Esophagus squamous epithelium (tissue), 5 donors: ENCODE measurements at places on chromosomes 4 and X. TPM values are rescaled to one million over a fixed set of nuclear protein-coding genes. Genes with fewer than 3 reads are reported as not detected.

DNA sequence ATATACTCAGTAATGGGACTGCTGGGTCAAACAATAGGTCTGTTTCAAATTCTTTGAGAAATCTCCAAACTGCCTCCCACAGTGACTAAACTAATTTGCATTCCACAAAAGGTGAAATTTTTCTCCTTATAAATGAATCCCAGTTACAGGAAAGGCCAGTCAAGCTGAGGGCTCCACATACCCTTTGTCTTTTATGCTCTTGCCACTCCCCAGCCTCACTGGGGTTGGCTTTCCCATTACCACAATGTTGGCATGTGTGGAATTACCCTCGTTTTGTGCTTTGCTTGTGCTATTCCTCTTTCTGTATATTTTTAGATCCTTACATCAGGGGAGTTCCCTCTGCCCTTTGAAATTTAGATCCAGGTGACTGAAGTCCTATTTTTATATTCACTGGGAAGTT lies 220.2 kb upstream of the LCORL start:
- no peak for DNase-seq

DNA sequence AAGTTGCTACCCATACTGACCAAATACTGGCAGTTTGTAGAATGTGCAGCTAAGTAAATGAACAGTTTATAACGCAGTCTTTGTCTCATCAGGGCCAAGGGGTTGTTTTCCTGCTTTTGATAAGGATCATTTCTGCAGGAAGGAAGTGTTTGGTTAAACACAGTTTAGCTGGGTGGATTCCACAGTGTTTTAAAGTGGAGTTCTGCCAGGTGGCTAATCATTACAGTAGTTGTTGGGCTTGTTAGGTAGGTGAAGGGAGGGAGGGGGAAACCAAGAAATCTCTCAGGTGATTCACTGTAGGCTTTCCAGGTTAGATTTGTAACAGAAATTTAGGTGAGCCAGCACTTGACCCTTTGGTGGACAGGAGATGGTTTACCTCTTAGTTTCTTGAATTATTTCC lies 58.1 kb downstream of the FNIP2 start:
- no peak for DNase-seq

GRCh38 chrX:33434256-33435092 lies 223.1 kb upstream of the DMD start:
- DNase-seq, result no peak

The CFAP47 gene
- not detected for total RNA-seq

GRCh38 chrX:30597216-30598012 lies 19.8 kb upstream of the TASL start:
- no peak for DNase-seq

DNA sequence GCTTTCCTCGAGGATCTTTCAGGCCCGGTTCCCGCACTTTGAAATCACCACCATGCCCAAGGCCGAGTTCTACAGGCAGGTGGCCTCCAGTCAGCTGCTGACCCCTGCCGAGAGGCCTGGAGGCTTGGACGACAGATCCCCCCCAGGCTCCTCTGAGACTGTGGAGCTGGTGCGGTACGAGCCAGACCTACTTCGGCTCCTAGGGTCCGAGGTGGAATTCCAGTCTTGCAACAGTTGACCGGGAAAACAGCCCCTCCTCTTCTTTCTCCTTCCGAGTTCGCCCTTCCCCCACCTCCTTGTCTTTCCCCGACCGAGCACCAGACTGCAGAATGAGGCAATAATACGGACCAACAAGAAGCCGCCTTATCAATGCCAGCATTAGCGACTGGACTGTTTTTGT lies 54.4 kb downstream of the ELF4 start:
- DNase-seq, result no peak

DNA sequence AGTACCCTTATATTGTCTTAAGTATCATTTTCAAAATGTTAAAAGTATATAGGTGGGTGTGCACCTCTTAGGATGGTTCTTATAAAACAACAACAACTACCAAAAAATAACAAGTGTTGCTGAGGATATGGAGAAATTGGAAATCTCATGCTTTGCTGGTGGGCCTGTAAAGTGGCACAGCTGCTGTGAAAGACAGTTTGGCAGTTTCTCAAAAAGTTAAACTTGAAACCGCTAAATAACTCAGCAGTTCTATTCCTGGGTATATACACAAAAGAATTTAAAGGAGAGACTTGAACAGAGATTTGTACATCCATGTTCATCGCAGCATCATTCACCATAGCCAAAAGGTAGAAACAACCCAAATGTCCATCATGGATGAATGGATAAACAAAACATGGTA lies 65.5 kb downstream of the HAND2 start:
- DNase-seq, result no peak

DNA sequence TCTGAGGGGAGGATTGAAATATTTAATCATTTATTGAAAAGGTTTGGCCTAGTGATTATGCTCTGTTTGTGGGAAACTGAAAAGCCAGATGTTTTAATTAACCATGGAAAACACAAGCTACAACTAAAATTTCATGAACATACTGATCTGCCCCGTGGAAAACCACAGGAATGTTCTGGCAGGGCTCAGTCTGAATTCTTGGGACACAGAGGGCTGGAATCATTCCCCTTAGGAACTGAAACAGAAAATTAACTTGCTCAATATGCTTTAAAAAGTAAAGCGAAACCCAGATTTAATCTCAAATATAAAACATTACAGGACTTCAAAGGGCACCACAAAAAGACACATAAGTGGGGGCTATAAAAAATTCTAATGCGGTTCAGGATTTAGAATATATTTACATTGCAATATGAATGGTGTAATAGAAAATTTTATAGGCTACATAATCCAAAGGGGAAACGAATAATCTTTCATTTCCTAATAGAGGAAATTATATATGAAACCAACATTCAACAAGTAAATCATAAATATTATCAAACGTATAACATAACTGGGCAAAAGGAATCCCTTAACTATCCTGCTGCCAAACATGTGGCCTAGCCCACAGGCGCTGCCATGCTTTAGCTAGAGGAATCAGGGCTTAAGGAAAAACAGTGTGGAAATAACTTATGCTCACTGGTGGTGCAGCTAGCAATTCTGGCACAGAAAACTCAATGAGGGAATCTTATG lies 70.9 kb downstream of the APBB2 start:
- DNase-seq, result no peak

DNA sequence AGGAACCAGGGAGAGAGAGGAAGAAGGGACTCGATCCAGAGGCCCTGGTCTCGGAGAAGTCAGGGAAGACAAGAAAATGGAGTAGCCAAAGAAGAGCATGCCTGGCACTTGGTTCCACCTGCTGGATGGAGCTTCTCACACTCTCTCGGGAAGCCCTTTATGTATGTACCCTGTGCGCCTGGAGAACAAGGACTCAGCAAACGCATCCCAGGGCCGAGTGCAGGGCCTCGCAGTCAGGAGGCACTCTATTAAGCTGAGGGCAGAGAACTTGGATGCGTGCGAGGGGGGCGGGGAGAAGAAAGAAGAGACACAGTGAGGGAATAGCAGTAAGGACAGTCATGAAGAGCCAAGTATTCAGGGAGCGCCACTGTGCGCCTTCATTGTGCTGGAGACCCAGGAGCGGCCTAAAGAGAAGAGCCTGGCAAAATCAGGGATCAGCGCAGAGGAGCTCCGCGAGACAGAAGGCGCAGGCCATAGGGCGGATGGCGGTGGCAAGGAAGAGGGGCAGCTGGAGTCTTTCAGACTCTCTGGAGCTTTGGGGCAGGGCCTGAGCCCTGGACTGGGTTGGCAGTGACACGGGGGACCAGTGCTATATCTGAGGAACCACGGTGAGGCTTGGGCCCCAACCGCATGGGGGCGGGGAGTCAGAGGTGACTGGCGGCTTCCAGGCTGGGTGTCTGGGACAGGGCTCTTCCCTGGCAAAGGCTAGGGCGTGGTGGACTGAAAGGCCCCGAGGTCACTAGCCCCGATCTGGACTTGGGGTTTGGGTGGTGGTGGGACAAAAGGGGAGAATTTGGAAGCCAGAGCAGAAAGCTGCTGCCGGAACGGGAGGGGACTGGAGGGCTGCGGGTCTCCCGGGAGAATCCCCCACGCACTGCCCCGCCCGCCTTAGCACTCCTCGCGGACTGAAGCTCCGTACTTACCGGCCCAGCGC lies 1.9 kb upstream of the SEPTIN6 start:
- no peak for DNase-seq

- DNase-seq, result no peak
These were observed 549 bp upstream of the XG start for GRCh38 chrX:2751291-2751690.

The MAGEA3 gene
- total RNA-seq, result not detected

- no peak for DNase-seq
These were observed 697 bp downstream of the SRPK3 start for GRCh38 chrX:153781428-153782047.

GRCh38 chrX:121301356-121301755 lies 253.9 kb downstream of the GLUD2 start:
- DNase-seq, result no peak

GRCh38 chrX:70082723-70083122 lies 20.5 kb downstream of the OTUD6A start:
- no peak for DNase-seq

The IGSF1 gene
- total RNA-seq, result not detected

GRCh38 chr4:10949039-10949733 lies 264.6 kb upstream of the CLNK start:
- no peak for DNase-seq

- DNase-seq, result no peak
These were observed 111.7 kb downstream of the SYNPO2 start for GRCh38 chr4:119000400-119000799.

The OTC gene
- total RNA-seq, result 0.57 TPM

The CSN3 gene
- not detected for total RNA-seq

The DDX53 gene
- not detected for total RNA-seq

DNA sequence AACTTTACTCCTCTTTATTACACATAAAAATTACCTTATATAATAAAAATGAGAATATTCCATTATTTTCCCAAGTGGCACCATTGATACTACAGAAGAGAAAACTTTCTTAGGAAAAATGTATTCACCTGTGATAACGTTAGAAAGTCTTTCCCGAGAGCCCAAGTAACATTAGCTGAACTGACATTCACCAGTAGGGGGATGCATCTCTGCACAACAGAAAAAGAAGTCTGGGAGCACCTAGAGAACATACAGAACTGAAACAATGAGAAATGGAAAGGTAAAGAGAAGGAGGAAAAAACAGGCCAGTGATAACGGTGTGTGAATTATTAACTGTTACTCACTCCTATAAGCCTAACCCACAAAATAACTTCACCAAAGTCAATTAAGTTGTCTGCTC lies 423.3 kb downstream of the CENPC start:
- no peak for DNase-seq

The AKAP14 gene
- not detected for total RNA-seq

The CXCL3 gene
- total RNA-seq, result not detected

The MAGEC3 gene
- not detected for total RNA-seq

GRCh38 chr4:70657326-70657725 lies 9.0 kb downstream of the JCHAIN start:
- no peak for DNase-seq

- no peak for DNase-seq
These were observed 98.2 kb downstream of the SLC39A8 start for GRCh38 chr4:102247041-102247440.

- no peak for DNase-seq
These were observed 156.0 kb upstream of the ANKRD50 start for GRCh38 chr4:124868495-124868894.

The PDLIM3 gene
- 58.1 TPM for total RNA-seq

The HTATSF1 gene
- 23.5 TPM for total RNA-seq

- DNase-seq, result no peak
These were observed 690 bp upstream of the NEIL3 start for GRCh38 chr4:177308847-177309521.

The KLHL15 gene
- total RNA-seq, result 2.5 TPM

The XAGE1A gene
- total RNA-seq, result not detected

DNA sequence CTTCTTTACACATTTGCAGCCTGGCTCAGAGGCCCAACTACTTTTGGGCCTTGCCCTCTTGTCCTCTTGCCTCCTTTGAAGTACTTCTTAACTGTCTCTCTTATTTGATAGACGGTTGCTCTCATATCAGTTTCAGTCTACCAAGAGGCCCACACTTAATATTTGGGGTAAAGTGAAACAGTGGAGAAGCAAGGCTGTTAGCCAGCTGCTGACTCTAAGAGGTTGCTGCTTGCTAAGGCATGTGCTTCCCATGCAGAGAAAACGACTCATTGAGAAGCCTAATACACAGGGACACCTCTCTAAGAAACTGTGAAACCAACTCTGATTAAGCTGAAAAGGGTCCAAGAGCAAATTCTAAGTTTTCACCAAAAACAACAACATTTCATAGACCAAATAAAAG lies 94.6 kb downstream of the PPP3CA start:
- DNase-seq, result no peak

DNA sequence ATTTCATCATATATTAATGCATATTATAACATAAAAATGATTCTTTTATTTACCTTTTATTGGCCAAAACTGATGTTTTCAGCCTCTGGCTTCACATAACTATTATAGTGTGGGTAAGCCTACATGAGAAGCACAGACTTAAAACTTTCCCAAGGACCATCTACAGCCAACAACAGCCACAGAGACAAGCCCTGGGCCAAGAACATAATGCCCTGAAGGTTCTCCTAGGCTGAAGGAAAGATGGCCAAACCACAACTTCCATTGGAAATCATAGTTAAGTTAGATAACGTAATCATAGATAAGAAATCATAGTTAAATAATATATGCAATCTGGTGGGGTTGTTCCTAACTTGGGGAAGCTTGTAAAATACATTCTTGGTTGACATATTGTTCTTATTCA lies 280.0 kb upstream of the EMCN start:
- DNase-seq, result no peak

- DNase-seq, result peak; percentile 10
These were observed 78.8 kb upstream of the BCOR start for GRCh38 chrX:40176351-40177116.

The TBC1D14 gene
- total RNA-seq, result 42.3 TPM

The COMMD8 gene
- total RNA-seq, result 50.6 TPM

- no peak for DNase-seq
These were observed 40.9 kb upstream of the HMX1 start for GRCh38 chr4:8912506-8912905.
